ENCODE measurements at places on chromosomes 12 and 14.
A peak's percentile ranks its signal among the peaks of the same experiment; 100 is the strongest.

DNA sequence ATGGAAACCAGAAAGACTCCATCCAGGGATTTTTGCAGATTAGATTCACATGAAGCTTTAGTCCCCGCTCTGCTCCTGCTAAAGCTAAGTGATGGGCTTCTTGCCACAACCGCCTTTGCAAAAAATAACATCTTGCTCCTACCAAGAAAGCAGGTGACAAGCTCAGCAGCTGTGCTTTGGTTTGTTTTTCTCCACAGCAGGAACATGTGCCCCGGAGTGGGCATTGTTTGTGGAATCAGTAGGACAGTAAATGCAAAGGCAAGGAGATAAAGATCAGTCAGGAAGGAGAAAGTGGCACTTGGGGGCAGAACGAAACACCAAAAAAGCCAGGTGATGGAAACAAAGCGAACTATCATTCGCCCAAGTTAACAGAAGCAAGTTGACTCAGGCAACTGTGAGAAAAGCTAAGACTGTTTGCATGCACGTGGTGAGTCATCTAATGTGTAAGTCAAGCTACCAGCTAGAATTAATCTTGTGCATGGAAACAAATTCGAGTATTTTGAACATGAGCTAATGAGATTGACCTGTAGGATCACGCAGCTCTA, 165.5 kb upstream of the PLXNC1 start:
- no peak for DNase-seq

DNA sequence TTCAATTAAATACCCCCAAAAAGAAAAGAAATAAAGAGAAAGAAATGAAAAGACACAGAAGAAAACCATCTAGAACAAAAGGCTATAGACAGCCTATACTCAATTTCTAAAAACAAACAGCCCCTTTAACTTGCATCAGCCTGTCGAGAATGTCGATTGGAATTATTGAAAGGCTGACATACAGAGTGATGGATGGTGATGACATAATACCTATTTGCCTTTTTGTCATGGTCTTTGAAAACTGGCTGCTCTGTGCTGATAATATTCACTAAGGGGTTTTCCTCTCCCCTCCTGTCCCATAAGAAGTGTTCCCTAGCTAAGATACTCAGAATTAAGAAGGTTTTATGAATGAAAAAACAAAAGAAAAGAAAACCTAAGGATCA, 393.7 kb downstream of the SOX5 start:
- no peak for DNase-seq

DNA sequence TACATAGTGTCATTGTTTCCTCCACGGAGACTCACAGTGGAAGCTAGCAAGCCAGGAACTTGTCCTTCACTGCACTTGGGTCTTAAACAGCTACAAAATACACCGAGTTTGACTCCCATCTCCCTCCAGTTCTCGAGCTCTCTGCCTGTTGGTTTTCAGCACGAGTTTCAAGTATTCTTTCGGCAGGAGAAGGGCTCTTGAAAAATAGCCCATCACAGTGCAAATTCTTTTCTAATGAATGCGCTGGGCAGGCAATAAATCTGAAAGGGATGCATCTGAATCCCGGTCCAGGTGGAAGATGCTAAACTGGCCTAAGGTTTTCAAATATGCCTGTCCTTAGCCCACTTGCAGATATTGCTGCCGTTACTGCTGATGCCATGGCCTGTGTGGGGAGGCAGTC, 173.9 kb downstream of the CACNA1C start:
- no peak for DNase-seq

- no peak for DNase-seq
Measured at GRCh38 chr12:81492131-81492720, 266.9 kb downstream of the PPFIA2 start.

DNA sequence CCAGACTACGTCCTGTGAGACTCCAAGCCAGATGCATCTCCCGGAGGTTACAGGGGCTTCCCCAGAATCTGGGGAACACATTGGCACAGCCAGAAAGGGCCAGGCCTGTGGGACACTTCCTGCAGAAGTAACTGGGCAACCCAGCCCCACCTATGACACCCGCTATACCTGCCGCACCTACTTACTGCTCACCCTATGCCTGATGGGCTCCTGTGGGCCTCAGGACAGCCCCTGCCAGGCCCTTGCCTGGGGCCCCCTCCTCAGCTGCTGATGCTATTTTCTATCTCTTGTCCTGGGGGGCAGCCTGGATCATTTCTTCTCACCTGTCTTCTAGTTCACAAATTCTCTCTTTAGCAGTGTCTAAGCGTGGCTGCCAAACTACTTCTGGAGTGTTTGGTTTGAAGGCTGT, 28.7 kb downstream of the JAG2 start:
- DNase-seq: no peak

DNA sequence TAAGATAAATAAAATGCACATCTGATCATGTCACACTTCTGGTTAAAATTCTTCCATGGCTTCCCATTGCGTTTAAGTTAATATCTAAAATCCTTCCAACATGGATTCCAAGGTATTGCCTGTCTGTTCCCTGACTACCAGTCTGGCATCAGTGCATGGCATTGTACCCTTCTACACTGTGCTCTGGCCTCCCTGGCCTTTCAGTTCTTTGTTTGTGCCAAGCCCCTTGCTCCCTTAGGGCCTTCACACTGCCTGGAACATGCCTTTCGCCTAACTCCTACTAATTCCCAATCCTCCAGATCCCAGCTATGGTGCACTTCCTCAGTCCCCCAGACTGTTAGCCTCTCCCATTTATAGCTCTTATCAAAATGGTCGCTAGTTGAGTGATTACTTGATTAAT, 6.3 kb downstream of the CIPC start:
- no peak for DNase-seq

DNA sequence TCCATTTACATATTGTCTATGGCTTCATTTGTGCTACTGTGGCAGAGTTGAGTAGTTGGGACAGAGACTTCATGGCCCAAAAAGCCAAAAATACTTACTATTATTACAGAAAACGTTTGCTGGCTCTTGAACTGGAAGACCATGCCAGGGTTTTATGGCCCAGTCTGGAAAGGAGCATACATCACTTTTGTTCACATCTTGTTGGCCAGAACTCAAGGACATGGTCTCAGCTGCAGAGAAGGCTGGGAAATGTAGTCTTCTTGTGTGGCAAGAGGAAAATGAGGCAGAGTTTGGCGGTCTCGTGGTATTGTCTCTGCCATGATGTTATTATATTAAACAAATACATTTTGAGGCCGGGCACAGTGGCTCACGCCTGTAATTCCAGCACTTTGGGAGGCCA, 509.6 kb downstream of the MED13L start:
- no peak for DNase-seq

DNA sequence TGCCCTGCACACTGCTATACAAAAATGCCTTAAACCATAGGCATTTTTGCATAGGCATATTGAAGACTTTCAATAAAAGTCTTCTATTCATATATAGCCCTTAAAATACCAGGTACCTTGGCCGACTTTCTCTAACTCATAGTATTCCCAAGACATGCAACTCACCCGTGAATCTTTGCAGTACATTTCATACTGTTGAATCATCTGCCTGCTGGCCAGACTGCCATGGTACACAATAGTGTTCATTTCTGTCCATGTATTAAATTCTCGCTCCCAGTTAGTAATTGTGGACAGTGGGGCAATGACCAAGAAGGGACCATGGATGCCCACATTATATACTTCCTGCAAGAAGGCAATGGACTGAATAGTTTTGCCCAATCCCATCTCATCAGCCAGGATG, 24.3 kb upstream of the SUPT16H start:
- no peak for DNase-seq

DNA sequence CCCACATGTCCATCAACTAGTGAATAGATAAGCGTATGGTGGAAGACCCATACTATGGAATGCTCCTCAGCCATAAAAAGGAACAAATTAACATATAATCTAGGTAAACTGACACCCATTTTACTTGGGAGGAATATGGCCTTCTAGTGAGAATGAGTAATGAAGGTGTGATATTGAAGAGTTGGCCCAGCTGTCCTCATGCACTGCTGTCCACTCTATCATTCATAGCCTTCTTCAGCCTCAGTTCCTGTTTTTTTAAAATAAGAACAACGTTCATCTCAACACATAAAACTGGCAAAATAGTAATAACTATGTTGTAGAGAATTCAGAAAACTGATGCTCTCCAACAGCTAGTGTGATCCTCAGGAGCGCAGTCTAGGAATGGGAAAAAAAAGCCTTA, 26.5 kb upstream of the OXA1L start:
- no peak for DNase-seq

GRCh38 chr14:22394616-22395015, 194.4 kb downstream of the DAD1 start:
- no peak for DNase-seq

GRCh38 chr12:67068761-67069450, 200.3 kb upstream of the CAND1 start:
- DNase-seq: peak; percentile 75

- DNase-seq: peak; percentile 57
Measured at GRCh38 chr12:49543914-49544815, 5.3 kb downstream of the KCNH3 start.

DNA sequence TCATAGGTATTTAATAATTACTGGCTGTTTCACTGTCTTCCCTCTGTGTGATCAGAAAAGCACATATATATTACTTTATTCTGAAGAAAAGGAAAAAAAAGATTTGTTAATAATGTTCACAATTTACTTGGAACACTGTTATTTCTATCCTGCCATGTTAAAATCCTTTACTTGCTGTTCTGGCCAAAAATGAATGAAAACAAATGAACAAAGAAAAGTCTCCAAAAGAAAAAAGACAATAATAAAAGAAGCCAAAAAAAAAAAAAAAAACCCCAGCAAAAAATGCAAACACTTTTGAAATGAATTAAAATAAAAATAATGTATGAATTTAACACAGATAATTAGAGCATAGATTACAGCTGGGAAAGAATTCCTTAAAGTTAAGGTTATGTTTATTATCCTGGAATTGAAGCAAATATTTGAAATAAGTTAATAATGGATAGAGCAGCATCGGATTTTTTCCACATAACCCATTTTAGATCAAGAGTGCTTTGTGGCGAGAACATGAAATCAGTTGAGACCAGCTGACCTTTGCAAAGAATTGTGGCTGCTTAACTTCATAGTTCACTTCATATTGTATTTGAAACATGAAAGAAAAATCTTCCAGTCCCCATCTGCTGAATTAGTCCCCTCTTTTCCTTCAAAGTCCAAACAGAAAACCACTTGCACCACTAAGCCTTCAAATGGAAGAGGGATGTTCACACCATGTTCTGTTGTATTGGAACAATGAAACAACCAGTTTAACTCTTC, 444.8 kb downstream of the ADAMTS20 start:
- DNase-seq: no peak

DNA sequence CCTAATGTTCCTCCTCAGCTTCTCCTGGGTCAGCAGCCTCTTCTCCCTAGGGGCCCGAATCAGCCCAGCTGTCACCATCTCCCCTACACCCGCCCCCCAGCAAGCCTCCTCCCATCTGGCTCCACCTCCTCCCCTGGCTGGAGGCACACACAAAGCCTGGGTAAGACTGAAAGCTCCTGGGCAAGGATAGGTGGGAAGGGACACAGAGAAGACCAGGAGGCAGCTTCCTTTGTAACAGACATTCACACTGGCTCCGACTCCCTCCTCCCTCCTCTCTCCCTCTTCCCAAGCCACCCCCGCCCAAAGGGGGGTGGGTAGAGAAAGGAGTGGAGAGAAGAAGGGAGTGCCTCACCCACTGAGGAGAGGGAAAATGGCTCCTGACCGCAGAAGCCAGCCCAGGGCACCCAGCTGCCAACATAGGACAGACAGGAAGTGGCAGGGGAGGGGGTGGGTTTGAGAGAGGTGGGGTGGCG, 4.0 kb downstream of the CHD4 start:
- DNase-seq: peak; percentile 62

GRCh38 chr12:82783435-82783834, 96.7 kb downstream of the TMTC2 start:
- DNase-seq: no peak

DNA sequence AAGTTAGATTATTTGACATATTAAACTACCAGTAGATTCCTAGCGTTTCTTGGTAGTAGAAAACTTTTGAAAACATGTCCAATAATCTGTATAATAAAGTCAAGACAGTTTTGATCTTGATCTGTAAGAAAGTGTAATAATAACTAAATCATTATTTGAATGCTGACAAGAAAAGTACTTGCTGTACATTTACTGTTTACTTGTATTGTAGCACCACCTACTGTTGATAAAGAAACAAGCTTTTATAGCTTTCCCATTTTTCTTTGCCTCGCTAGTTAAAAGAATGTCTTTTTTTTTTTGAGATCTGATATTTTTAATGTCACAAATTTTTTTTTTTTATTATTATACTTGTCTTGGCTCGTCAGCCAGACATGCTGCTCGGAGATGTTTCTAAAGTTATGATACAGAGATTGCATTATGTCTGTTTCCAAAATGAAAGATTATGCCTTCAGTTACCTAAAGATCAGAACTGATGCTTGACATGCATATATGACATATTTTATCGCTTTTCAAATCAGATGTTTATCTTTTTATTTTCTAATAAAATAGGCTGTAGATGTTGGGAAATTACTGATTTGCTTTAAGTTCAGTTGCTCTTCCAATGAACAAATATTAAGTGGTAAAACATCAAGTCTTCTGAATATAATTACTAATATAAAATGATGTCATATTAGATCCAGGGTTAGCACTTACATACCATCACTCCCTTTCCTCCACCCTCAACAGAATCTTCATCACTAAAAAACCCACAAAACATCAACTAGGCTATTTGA, 140.5 kb downstream of the AKAP6 start:
- no peak for DNase-seq

- no peak for DNase-seq
Measured at GRCh38 chr12:76455582-76456345, 103.8 kb downstream of the OSBPL8 start.

- DNase-seq: peak; percentile 32
Measured at GRCh38 chr14:53055003-53055402, 98.1 kb downstream of the DDHD1 start.

DNA sequence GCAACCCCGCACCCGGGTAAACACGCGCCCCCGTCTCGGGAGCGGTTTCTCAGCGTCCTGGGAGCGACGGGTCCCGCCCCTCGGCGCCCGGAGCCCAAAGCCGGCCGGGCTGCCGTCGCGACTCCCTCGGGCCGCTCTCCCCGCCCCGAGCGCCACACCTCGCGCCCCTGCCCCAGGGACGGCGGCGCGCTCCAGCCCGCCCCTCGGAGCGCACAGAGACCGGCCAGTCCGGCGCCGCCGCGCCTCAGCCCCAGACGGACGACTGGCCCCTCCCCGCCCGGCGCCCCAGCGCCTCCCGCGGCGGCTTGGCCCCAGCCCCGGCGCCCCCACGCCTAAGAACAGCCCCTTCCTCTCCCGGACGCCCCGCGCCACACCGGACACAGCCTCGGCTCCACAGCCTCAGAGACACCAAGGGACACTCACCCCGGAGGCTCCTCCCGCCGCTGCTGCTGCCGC, 411 bp downstream of the BTBD7 start:
- peak; percentile 56 for DNase-seq

- no peak for DNase-seq
Measured at GRCh38 chr14:99546234-99546879, 57.6 kb downstream of the CCDC85C start.

GRCh38 chr12:5524116-5524768, 92.3 kb downstream of the NTF3 start:
- DNase-seq: no peak

GRCh38 chr12:116373572-116374206, 96.2 kb upstream of the MED13L start:
- DNase-seq: no peak

GRCh38 chr12:120825337-120825736, 78.8 kb downstream of the SPPL3 start:
- DNase-seq: no peak

- no peak for DNase-seq
Measured at GRCh38 chr12:22533155-22533554, 11.2 kb downstream of the C2CD5 start.
